GM23248 (cell line): ENCODE measurements at places on chromosomes 5 and 9.

- peak; percentile 44 for DNase-seq
These were observed 125.0 kb upstream of the STC2 start for GRCh38 chr5:173453167-173453566.

- DNase-seq, result no peak
These were observed 278.8 kb downstream of the ENC1 start for GRCh38 chr5:74361406-74362358.

GRCh38 chr5:17378346-17378997 lies 119.6 kb upstream of the TAF11L2 start:
- peak; percentile 45 for DNase-seq

- DNase-seq, result peak; percentile 1
These were observed 162.8 kb downstream of the KCTD16 start for GRCh38 chr5:144333336-144333920.

- DNase-seq, result no peak
These were observed 31.1 kb downstream of the SEC61B start for GRCh38 chr9:99253134-99253533.

DNA sequence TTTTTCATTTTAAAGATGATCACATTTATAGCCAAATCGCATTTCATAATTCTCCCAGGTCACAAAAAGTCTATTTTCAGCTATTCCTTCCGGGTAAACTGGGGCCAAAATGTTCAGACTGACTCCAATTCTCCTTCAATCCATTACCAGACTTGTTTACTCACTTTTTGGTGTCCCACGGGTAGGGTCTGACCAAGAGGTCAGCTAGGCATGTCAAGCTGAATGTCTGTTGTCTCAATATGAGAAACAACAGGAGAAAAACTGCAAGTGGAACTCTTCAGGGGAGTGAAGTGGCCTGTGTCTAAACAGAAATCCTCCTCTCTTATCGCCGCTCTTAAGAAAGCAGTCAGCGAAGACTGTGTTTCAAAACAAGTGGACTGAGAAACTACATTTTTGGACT lies 171.3 kb downstream of the APBA1 start:
- DNase-seq, result no peak

DNA sequence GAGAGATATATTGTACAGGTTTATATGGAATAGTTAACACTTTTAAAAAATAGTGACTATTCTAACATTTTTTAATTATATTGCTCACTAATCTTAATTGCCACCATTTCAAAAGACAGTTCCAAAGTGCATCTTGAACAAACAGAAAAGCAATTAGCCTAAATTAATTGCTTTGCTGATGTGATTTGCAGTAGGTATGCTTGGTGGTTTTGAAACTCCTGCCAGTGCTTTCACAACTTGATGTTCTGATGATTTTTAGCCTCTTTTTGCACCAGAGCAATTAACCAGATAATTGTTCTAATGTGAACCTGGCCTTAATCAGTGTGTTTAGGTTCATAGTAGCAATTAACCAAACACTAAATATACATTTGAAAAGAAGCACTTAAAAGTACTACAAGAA lies 207.6 kb downstream of the FBXL17 start:
- no peak for DNase-seq

GRCh38 chr5:109455598-109456096 lies 45.9 kb upstream of the PJA2 start:
- peak; percentile 98 for DNase-seq

DNA sequence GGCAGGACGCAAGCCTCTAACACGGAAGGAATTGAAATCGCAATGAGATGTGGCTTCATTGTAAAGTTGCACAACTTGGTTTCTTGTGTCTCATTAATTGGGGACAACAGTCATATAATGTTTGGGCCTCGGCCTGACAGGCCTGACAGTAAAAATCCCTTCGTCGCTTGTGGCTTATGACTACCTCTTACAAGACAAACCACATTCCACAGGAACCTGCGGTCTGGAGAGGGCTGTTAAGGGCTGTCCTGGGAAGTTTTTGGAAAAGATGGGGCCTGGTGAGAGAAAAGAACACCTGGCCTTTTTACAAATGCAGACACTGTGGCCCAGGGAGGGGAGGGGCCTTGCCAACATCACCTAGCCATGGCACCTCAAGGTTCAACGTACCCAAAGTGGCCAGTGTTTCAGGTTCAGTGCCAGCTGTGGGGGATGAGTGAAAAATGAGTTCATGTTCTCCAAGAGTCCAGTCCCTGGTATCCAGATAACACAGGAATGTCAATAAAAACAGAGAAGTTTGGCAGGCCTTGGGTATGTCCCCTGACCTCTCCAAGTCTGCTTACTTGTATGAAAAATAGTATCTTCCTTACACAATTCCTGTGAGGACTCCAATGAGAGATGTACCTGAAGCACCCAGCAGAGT lies 22.2 kb downstream of the SHB start:
- peak; percentile 75 for DNase-seq

DNA sequence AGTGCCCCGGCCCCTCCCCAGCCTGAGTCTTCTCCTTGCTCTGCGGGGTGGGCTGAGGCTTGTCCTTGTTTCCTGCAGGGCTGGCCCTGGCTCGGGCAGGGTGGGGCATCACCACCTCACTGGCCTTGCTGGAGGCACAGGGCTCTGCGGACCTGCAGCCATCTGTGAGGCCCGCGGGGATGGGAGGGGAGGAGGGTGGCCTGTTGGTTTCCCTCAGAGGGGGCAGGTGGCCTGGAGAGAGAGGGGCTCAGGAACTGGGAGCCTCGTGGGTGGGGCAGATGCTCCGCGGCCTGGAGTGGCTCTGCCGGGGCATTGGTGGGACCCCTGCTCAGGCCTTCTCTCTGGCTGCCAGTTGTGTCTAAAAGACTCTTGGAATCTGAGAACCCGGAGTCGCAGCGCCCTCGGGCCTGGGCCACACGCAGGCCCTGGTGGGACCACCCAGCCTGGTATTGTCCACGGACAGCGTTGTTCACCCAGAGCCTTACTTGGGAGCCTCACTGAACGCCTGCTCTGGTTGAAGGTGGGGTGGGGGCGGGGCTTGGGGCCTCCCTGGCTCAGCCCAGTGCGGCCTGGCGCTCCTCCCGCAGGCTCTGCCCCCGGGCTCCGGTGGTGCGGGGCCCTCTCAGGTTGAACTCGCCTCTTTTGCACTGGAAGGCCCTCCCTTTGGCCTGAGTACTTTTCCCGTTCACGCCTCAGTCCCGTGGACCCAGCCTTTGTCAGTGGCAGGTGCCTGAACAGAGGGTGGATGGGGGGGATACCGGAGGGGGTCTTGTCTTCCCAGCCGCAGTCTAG lies 111.3 kb downstream of the RXRA start:
- no peak for DNase-seq
